ENCODE measurements at places on chromosomes 13 and 19.

GRCh38 chr13:109785141-109785891 lies 1.1 kb downstream of the IRS2 start:
- peak; percentile 40 for DNase-seq

GRCh38 chr13:50104493-50104892 lies 89.2 kb downstream of the KCNRG start:
- DNase-seq, result no peak

DNA sequence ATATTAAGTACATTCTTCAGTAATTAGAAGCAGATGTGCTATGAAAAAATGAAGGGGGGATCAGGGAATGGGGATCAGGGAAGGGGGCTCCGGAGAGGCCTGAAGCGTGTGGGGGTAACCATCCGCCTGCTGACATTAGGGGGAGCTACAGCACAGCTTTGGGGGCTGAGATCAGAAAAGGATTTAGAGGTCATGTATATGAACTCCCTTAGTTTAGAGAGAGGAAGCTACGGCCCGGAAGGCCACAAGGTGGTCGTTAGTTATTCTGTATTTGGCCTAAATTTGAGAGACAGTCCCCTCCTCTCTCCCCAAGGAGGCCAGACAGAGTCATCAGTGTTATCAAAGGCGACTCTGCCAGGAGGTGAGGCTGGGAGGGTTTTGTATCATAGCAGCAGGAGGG lies 99.0 kb downstream of the TM9SF2 start:
- no peak for DNase-seq

- DNase-seq, result peak; percentile 23
Measured at GRCh38 chr13:32267836-32268439, 47.2 kb downstream of the ZAR1L start.

DNA sequence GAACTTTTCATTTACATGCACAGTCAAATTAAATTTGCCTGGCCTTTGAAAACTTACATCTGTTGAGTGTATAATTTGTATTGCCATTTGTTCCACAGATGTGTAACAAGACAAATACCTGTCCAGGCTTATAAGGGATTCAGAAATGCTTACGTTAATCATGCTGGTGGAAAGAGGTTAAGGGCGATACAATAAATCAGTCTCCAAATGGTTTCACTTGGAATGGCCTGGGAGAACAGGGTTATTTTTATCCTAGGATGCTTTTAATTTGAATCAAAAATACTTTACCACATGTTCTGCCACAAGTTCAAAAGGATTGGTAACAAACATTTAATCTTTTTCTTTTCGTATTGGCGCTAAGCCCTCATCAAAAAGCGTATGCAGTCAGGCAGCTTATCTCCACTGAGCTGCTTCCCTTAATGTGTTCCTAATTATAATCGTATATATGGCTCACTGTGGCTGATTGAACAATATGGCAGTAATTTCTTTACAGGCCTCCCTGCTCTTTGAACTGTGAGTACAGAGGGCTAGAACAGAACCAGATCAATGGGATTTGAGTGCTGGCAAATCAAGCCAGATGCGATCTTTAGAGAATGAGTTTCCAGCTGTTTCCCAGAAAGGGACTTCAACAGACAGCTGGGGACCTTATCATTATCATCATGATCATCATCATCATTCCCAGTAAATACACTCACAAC lies 425.7 kb downstream of the SPRY2 start:
- DNase-seq, result no peak

GRCh38 chr19:10831987-10832938 lies 3.7 kb downstream of the TMED1 start:
- no peak for DNase-seq

DNA sequence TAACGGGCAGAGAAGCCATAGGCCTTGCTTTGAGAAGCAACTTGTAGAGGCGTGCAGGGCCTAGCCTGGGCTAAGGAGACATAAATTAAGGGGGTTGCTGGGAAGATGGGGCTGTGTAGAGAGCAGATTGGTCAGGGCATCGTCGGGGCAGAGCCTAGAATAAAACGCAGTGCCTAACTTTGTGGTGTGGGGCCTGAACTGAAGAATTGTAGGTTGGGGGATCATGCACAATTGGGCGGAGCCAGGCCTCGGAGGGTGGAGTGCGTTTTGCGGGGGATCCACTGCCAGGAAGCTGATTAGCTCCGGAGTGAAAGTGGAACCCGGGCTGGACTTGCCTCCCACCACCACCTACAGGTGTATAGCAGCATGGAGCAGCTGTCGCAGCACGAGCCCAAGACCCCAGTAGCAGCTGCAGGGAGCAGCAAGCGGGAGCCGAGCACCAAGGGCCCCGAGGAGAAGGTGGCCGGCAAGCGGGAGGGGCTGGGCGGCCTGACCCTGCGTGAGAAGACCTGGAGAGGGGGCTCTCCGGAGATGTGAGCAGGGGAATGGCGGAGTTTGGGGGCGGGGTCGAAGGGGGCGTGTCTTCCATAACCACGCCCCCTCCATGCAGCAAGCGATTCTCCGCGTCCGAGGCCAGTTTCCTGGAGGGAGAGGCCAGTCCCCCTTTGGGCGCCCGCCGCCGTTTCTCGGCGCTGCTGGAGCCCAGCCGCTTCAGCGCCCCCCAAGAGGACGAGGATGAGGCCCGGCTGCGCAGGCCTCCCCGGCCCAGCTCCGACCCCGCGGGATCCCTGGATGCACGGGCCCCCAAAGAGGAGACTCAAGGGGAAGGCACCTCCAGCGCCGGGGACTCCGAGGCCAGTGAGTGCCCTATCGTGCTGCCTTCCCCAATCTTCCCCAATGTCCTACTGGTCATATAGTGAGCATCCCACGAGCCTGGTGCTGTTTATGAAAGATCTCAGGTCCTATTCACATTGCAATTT lies 13.8 kb downstream of the DNASE2 start:
- DNase-seq, result no peak

DNA sequence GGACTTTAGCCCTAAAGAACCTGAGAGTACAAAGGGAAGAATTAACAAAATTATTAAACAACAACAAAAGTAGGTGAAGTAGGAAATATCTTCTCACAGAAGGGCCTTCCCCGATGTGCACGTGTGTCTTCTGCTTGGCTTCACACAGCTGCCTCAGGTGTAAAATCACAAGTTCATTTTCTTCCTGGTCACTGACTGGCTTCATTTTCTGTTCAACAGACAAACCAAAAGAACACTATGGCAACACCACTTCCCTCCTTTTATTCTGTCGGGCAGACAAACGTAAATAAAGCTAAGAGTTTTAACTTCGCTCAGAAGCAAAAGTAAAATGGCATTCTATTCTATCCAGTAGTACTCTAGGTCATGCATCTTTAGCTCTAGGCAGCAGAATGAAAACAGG lies 140.9 kb downstream of the TBC1D4 start:
- no peak for DNase-seq

GRCh38 chr13:24080134-24080533 lies 80.4 kb upstream of the SPATA13 start:
- DNase-seq, result no peak

- no peak for DNase-seq
Measured at GRCh38 chr19:16922949-16923348, 34.1 kb downstream of the F2RL3 start.

DNA sequence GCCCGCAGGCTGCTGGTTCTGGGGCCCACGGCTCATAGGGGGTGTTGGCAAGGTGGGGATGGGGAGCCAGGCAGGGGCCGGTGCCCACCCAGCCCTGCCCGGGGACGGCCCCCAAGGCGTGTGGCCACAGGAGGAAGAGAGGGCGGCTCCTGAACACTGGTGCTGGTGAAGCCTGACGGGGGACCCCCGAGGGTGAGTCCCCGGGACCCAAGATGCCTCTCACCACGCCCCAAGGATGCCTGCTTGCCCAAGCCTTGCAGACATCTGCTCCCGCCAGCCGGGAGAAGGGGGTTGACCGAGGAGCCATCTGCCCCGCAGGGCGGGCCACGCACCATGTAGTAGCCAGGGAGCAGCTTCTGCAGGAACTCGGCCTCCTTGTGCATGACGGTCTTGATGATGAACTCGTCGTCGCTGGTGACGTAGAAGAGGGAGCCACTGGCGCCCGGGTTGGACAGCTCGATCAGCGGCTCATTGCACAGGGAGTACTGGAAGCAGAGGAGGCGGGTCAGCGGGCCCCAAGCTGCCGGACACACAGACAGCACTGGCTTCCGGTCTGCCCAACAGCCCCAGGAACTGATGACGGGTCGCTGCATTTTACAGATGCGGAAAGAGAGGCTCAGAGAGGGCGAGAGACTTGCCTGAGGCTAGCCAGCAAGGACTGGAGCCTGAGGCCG lies 29.6 kb upstream of the CACTIN start:
- no peak for DNase-seq

- DNase-seq, result no peak
Measured at GRCh38 chr13:36355632-36356031, 9.4 kb upstream of the SPART start.

DNA sequence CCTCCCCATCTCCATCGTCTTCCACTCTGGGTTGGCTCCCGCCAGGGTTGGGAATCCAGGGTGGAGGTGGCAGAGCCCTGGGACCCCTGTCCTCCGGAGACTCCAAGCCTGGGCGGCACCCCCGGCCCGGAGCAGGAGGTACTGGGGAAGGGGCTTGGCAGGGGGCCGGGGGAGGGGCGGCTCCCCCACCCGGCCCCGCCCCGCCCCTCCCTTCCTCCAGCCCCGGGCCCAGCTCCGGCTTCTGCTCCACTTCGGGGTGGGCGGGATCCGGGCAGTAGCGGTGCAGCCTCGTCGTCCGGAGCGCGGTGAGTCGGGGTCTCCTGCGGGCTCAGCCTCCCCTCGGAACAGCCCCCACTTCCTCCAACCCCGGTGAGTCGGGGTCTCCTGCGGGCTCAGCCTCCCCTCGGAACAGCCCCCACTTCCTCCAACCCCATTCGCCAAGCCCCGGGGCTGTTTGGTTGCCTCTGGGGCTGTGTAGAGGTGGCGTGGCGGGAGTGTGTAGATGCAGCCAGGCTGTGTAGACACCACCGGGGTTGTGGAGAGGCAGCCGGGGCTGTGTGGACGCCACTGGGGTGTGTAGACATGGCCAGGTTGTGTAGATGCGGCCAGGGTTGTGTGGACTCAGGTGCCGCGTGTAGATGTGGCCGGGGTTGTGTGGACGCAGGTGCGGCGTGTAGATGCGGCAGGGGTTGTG lies at the start of gene TMPRSS9:
TSS of gene TMPRSS9 (plus strand) at position 274 of the 694 bp plus-strand sequence. CDS start 29,521 bp downstream, outside the sequence.
- no peak for DNase-seq

DNA sequence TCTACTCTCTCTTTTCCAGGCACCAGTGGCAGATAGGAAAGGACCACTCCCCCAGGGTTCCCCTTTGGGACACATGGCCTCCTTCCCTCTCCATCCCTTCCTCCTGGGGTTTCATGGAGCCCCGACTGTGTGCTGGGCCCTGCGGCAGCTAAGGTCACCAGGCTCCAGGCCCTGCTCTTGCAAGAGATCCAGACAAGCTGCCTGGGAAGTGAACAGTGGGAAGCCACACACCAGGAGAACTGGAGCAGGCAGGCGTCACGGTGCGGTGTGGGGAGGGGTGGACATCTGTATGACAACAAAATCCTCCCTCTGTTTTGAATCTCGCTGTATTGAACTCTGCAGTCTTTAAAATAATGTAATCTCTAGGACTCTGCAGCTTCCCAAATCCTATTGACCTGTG lies 330.1 kb downstream of the UQCRFS1 start:
- DNase-seq, result no peak

GRCh38 chr13:81446441-81446840 lies 1105.5 kb upstream of the SPRY2 start:
- DNase-seq, result no peak

- no peak for DNase-seq
Measured at GRCh38 chr19:8639821-8640401, 9.5 kb downstream of the NFILZ start.

- DNase-seq, result no peak
Measured at GRCh38 chr13:93388701-93389100, 162.1 kb downstream of the GPC6 start.

DNA sequence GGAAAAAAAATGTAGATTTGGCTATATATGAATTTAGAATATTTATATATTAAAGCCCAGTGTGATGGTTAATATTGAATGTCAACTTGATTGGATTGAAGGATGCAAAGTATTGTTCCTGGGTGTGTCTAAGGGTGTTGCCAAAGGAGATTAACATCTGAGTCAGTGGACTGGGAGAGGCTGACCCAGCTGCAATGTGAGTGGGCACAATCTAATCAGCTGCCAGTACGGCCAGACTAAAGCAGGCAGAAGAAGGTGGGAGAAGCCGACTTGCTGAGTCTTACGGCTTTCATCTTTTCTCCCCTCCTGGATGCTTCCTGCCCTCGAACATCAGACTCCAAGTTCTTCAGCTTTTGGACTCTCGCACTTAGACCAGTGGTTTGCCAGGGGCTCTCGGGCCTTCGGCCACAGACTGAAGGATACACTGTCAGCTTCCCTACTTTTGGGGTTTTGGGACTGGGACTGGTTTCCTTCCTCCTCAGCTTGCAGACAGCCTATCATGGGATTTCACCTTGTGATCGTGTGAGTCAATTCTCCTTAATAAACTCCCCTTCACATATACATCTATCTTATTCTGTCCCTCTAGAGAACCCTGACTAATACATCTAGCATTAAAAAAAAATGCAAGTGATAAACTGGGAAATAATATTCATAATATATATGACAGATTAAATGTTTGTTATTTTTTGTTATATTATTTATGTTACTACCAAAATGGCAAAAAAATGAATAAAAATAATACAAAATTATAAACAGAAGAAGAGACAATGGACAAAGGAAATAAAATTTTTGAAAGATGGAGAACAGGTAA lies 122.4 kb downstream of the DLEU7 start:
- DNase-seq, result no peak

- DNase-seq, result no peak
Measured at GRCh38 chr13:97205465-97205864, 16.7 kb upstream of the MBNL2 start.

- no peak for DNase-seq
Measured at GRCh38 chr19:15173746-15174404, 26.9 kb downstream of the NOTCH3 start.

DNA sequence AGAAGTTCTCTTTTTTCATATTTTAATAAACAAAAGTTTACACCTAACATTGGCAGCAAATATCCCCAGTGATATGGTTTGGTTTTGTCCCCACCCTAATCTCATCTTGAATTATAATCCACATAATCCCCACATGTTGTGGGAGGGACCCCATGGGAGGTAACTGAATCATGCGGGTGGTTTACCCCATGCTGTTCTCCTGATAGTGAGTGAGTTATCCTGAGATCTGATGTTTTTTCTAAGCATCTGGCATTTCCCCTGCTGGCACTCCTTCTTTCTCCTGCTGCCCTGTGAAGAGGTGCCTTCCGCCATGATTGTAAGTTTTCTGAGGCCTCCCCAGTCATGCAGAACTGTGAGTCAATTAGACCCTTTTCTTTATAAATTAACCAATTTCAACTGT lies 214.7 kb downstream of the SLITRK1 start:
- DNase-seq, result no peak

GRCh38 chr13:97492257-97492656 lies 58.3 kb downstream of the RAP2A start:
- DNase-seq, result peak; percentile 53

GRCh38 chr19:6241680-6242377 lies 37.9 kb downstream of the MLLT1 start:
- no peak for DNase-seq

Measured in NCI-H510A treated with DMSO at 0.1 percent for 48 hours (cell line).